ENCODE measurements at places on chromosomes 1 and 21.

GRCh38 chr1:240190881-240191401, 99.3 kb downstream of the FMN2 start:
- peak; percentile 91 for DNase-seq

GRCh38 chr1:1960480-1961196, 41.6 kb upstream of the TMEM52 start:
- DNase-seq = peak; percentile 19

GRCh38 chr1:234614081-234614489, 4.1 kb upstream of the IRF2BP2 start:
- no peak for DNase-seq

- DNase-seq = no peak
Measured at GRCh38 chr21:36569511-36569910, 89.6 kb upstream of the CLDN14 start.

DNA sequence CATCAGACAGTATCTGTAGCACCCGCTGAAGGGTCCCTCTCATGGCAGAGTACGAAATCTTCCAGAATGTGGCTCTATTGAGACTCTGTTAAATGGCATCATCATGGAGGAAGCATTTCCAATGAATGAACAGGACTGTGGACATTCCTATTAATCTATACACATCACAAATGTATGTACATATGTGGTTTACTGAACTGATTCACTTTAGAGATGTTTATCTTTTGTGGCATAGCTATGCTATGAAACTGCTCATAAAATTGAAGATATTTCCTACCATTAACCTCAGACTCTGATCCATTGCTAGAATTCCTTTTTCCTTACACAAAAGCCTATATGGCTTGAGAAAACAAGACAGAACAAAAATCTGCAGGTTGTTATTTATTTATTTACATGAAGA, 259.6 kb upstream of the RRP15 start:
- DNase-seq = peak; percentile 79

DNA sequence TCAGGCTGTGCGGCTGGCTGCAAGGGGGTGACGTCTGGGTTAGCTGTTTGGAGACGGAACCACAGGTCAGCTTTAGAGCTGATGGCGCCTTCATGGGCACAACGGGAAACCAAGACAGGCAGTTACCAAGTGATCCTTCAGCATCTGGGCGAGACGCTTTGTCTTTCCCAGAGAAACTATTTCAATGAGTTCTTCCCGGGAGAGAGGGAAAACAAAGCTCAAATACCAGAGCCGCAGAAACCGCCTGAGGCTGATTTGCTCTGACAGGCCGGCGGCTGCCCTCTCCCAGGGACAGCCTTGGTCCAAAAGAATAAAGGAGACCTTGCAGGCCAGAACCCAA, 76.5 kb downstream of the CD58 start:
- no peak for DNase-seq

- no peak for DNase-seq
Measured at GRCh38 chr1:230701895-230702768, 11.8 kb downstream of the AGT start.

DNA sequence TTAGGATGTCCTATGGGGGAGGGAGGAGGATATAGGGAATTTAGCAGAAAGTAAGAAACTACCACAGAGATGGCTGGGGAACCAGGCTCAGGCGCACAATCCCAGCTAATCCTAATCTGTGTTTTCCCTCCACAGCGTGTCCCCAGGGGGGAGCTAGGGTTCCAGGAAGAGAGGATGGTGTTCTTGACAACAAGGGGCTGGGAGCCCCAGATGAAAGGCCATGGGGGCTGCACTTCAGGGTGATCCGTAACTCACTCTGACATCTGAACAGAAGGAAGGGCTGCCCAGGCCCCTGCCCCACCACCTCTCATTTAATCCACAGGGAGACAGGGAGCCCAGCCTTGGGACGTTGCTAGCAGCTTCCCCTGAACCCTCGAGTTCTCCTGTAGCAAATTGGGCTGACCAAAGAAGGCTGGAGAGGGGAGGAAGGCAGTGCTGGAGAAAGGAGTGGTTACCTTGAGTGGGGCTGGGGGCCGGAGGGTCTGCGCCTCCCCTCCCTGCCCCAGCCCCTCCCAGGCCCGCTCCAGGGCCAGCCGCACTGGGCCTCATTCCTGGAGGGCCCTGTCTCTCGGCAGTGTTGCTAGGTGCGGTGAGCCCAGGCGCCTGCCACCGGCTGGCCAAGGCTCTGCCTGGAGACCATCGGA, 131.7 kb downstream of the TMEM53 start:
- no peak for DNase-seq

All from mesenchymal stem cell (in vitro differentiated cells and primary cell).